ENCODE measurements at places on chromosomes 7 and 10.
A peak's percentile ranks its signal among the peaks of the same experiment; 100 is the strongest.

GRCh38 chr10:110919971-110920881 is 822 bp downstream of the SHOC2 start:
- no peak for DNase-seq

DNA sequence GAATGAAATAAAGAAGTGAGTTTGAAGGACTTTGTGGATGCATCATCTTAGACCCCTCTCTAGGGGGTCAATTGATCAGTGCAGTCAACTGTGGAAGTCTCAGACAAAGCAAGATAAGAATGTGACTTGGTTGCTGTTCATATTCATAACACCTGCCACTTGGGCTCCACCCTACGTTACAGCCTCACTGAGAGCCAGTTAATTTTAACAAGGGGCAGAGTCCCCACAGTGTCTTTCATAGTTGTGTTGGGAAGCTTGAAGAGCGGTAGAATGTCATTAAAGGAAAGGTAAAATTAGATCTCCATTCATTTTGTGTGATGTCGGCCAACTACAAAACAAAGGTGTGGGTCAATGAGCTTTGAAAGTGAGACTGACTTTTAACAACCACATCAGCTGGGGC is 442.1 kb upstream of the C7orf33 start:
- no peak for DNase-seq

DNA sequence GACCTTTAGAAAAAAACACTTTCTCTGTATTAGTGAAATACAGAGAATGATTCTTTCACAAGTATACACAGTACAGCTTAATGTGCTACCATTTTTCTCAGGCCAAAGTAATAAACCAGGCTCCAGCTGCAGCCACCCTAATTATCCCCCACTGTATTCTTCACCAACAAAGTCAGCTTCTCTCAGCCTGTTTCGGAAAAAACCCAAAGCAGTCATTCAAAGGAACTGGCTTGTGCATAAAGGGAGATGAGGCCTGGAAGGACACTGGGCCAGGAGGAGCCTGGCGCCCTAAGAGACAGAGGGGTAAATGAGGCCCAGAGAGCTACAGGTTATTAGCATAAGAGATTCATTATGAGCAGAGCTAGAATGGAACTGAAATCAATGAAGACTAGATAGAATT is 9.2 kb downstream of the USP54 start:
- DNase-seq: no peak

- DNase-seq: no peak
Measured at GRCh38 chr7:90766814-90767564, 170.9 kb downstream of the CDK14 start.

DNA sequence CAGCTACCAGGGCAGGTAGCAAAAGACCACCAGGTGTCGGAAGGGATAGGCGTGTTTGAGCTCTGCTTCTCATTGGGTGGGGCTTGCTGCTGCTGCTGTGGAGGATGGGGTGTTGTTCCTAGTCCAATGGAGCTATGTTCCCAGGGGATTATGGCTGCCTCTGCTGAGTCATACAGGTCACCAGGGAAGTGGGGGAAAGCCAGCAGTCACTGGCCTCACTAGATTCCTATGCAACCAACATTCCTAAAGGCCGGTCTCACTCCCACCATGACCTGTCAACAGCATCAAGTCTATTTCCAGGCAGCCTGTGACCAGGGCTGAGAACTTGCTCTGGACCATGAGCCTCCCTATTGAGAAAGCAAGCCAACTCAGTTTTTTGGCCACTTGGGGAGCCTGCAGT is 1160.8 kb downstream of the REEP3 start:
- no peak for DNase-seq

- DNase-seq: no peak
Measured at GRCh38 chr7:111749625-111750024, 187.3 kb upstream of the IMMP2L start.

- no peak for DNase-seq
Measured at GRCh38 chr10:126357169-126357568, 31.1 kb downstream of the ADAM12 start.

DNA sequence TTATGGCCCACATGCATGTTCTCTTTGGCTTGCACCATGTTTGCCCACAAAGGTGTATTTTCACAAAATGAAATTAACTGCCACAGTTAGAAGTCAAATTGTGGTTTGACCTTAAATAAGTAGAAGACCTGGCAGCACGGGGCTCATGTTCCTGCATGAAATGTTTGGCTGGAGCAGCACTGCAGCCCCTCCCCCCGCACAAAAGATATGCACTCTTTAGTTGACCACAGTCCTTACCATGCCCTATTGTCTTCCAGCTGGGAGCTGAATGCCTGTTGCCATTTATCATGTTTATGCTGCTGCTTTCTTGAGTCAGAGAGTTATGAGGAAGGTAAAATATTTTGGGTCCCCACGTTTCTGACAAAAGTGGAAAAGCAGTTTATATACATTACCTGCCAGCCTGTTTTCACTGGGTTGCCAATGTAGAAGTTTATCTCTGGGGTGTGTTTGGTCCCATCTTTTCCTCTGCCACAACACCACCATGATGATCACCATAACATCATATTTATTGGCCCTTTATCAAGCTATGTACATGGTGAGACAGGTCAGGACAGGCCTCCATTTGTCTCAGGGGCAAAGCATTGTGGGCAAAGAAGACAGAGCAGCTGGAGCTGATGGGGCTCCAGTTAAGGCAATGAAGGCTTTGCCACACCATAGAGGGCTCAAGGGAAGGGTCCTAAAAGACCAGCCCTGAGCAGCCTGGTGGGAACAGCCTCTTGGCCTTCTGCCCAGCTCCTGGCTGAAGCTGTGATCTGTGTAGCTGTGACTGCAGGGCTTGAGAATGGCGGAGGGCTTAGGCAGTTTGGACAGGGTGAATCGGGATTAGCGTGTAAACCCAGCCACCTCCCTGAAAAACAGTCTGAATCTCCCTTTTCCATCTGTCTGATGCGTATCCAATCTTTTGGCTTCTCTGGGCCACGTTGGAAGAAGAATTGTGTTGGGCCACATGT is 5.4 kb downstream of the PRF1 start:
- DNase-seq: no peak

DNA sequence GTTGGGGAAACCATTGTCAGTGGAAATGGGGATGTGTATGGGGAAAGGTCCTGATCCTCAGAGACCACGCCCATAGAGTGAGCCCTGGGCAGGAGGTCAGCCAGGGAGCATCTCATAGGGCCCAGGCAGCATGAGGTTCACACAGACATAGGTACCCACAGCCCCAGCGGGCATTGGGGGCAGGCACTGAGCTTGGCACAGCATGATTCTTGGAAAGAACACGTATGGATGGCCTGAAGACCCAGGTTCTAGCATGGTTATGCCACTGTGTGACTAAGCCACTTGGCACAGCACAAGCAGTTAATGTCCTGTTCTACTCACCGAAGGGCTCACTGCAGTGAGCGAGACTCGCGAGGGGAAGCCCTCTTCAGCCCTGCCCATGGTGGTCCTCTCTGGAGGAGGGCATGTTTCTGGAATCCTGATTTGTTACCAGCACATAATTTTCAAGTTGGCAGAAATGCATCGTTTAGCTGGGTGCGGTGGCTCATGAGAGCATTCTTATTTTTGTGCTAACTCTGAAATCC is 125.2 kb downstream of the UBE2H start:
- no peak for DNase-seq

- DNase-seq: no peak
Measured at GRCh38 chr7:1488016-1488415, 16.2 kb downstream of the INTS1 start.

DNA sequence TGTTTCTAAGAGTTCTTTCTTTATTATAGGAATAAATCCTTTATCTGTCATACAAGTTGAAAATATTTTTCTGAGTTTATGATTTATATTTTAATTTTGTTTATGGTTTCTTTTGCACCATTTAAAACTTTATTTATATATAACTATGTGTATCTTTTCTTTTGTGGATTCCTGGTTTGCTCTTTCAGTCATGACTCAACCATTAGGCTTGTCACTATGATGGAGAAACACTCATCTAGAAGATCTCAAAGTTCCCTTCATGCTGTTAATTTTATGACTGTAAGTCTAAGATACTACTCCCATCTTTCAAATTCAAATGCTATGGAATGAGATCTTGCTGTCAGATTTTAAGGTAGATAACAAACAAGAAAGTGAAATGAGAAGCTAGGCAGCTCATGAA is 199.5 kb downstream of the INHBA start:
- no peak for DNase-seq

DNA sequence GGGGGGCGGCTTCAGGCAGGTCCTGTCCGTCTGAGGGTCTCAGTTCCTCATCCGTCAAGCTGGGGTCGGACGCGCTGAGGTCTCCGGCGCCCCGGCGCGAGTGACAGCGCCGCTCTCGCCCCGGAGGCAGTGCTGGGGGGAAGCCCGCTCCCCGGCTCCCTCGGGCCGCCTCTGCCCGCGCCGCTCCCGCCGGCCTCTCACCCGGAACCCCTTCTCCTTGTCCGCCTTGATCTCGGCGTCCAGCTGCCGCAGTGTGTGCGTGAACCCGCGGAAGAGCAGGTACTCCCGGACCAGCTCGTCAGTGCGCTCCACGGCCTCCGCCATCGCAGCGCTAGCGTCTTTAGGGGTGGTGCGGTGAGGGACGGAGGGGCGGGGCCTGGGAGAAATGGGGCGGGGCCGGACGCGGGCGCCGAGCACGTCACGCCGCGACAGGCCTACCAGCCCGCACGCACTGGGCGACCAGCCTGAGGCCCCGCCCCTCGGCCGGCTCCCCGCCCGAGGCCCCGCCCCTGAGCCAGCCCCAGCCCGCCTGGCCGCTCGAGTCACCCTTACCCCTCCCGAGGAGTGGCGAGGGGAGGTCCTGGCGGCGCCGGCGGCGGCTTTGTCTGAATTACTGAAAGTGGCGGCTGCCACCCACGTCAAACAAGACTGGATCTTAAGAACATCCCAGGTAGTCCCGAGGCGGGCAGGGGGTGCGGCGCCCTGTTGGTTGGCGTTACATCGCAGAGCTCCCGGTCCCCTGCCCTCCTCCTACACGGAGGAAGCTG is at the start of gene WDR91:
WDR91 (minus strand) TSS at position 348 of the 767 bp plus-strand sequence; CDS start at position 324, 24 bp downstream.
- DNase-seq: peak; percentile 95

GRCh38 chr7:100668069-100668449 is 5.5 kb upstream of the GNB2 start:
- DNase-seq: no peak

DNA sequence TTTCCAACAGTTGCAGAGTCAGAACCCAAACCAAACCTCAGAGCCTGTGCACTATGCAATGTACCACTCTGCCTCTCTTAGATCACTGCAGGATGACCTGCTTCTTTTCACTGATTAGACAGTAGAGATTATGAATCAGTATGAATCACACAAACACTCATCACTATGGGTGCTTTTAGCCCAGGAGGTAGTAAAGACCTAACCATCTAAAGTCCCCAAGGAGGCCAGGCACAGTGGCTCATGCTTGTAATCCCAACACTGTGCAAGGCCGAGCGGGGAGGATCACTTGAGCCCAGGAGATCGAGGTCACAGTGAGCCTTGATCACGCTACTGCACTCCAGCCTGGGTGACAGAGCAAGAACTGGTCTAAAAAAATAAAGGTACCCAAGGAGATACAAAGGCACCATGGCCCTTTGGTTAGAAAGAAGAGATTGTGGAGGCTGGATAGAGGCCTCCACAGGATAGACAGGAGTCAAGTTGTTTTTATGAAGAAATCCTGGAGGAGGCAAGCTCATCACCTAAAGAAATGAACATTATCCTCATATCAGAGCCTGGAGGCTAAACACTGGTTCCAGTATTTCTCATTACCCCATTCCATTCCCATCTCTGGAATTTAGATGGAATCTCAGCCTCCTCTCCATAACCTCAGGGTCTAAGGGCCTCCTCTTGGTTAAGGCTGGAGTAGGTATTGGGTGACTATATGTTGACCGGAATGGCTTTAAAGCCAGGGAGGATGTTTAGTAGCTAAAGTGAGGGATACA is 12.9 kb downstream of the SEC31B start:
- DNase-seq: no peak

DNA sequence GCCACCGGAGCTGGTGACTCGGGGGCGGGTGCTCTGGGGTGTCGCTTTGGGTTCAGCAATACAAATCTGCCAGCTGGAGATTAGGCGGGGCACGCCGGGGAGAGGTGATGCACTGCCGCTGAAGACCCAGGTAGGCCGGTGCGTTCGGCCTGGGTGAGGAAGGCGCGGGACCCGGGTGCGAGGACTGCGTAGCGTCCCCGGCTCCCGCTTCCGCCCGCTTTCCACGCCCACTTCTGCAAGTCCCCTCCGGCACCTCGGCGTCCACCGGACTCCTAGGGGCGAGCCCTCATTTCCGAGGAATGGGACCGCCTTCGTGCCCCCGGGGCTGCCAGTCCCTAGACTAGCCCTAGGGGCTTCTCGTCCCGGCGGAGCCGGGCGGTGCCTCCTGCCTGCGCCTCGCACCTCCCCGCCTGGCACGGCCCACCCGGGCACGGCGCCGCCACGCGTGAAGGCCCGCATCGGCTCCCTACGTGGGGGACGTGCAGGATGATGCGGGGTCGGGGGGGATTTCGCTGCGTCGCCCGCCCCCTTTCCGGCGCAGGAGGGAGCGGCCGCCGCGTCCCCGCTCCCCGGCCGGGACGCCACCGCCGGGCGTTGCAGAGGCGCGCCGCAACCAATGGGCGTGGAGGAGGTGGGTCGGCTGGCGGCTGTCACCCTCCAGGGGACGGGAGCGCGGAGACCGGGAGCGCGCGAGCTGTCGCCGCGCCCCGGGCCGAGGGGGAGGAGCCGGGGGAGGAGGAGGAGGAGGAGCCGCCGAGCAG is 40.0 kb downstream of the HK1 start:
- peak; percentile 85 for DNase-seq

GRCh38 chr10:15124190-15124589 is 27.0 kb downstream of the RPP38 start:
- DNase-seq: no peak

- DNase-seq: no peak
Measured at GRCh38 chr10:29603223-29603896, 31.4 kb downstream of the SVIL start.

DNA sequence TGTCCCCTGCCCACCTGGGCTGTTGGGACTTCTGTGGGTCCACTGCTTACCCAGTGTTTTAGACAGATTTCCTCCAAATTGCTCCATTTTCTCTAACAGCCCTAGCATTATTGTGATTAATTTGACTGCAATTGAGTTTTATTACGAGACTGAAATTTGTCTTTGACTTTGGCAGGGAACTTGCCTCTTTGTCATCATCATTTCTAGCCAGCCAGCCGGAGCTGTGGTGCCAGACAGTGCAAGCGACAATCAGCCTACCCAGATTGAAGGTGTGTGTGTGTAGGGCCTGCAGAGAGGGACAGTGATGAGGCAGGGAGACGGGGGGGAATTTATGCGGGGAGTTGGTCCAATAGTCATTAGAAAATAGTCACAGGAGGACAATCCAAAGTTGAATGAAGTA is 743.0 kb downstream of the NRG3 start:
- DNase-seq: no peak

DNA sequence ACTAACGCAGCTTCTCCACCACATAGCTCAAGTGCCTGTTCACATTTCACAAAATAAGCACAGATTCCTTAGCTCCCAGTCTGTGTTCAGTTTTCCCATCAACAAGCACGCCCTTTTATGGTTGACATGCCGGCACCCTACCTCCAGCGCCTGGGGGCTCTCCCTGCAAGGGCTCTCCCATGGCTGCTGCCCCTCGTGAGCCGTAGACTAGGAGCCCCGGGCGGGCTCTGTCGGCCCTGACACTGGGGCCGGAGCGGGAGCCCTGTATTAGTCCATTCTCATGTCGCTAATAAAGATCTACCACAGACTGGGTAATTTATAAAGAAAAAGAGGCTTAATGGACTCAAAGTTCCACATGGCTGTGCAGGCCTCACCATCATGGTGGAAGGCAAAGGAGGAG is 34.0 kb upstream of the PRKAR1B start:
- DNase-seq: no peak

All from activated CD4-positive, alpha-beta T cell treated with anti-CD3 and anti-CD28 coated beads, Interleukin-2, amount 50 U/mL, for 4 hours (primary cell).